ENCODE measurements at places on chromosomes 3 and 15.

- DNase-seq = no peak
Measured at GRCh38 chr15:34700891-34701427, 53.8 kb downstream of the GJD2 start.

DNA sequence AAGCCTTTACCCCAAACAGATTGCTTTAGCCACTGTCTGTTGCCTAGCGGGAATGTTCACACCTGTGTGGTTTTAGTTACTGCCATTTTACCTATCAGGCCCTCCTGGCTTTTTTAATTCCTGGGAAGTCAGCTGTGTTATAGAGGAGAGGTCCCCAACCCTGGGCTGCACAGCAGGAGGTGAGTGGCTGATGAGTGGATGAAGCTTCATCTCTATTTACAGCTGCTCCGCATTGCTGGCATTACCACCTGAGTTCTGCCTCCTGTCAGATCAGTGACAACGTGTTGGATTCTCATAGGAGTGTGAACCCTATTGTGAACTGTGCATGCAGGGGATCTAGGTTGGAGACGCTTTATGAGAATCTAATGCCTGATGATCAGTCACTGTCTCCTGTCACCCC, 127.0 kb downstream of the MBNL1 start:
- DNase-seq = no peak

GRCh38 chr3:68787106-68787626, 145.2 kb downstream of the TAFA4 start:
- DNase-seq = no peak

GRCh38 chr3:107198581-107199181, 178.6 kb upstream of the CCDC54 start:
- DNase-seq = no peak

- no peak for DNase-seq
Measured at GRCh38 chr3:88032245-88032644, 26.6 kb downstream of the CGGBP1 start.

DNA sequence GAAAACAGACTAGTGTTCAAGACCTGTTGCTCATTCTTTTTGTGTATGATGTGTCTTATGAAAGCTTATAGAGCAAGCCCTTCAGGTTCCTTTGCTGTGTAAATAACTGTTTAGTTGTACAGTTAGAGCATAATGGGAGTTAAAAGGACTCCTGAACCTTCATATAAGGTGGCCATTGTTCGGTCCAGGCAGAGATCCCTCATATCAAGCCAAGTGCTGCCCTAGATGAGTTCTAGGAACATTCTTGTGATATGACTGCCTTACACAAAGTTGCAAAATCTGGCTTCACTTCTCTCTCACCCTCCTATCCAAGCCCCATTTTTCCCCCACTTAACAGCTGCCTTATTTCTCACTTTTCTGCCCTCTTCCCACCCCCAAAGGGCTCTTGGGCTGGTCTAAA, 26.9 kb downstream of the GYG1 start:
- DNase-seq = no peak

DNA sequence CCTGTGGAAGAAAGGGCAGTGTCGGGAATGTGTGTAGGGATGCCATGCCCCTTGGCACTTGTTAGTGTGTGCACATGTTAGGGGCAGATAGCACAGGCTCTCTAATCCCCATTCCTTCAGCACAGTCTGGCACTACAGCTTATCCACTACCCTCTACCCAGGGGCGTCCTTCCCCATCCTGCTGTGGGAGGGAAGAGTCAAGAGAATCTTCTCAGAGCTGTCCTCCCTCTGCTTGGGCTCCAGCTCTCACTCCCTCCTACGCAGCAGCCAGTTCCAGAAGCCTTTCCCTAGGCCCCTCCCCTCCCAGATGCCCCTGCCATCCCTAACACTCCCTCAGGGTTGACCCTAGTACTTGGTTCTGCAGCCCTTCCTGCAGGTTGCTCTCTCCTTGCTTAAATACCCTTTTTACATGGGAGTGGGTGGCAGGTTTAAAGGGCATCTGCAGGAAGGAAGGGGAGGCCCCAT, 815 bp upstream of the GRM2 start:
- DNase-seq = no peak

DNA sequence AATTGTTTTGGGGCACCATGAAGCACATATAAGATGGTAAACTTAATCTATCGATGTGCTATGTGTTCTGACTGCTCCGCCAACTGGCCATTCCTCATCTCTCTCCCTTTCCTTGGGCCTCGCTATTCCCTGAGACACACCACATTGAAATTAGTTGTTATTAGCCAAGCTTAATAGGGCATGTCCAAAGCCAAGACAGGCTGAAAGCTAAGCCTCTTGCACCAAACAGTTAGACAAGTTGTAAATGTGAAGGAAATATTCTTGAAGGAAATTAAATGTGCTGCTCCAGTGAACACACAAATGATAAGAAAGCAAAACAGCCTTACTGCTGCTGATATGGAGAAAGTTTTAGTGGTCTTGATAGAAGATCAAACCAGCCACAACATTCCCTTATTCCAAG, 39.3 kb downstream of the C2CD4A start:
- DNase-seq = no peak

DNA sequence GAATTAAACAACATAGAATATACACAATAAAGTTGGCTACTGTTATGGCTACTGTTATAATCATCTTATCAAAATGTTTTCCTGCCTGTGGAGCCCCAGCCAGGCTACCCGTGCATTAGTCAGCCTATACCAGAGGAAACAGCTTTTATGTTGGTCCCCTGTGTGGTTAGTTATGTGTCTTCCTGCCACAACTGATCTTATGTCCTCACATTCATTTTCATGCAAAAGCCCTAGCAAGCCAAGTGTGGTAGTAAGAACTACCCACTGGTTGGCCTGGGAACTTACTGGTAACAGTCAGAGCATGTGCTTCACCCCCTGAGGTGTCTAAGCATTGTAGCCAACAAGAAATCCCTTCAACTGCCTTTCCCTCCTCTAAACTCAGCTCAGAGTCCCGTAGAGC, 21.8 kb downstream of the MGLL start:
- no peak for DNase-seq

- no peak for DNase-seq
Measured at GRCh38 chr3:66435989-66436388, 64.8 kb downstream of the LRIG1 start.

DNA sequence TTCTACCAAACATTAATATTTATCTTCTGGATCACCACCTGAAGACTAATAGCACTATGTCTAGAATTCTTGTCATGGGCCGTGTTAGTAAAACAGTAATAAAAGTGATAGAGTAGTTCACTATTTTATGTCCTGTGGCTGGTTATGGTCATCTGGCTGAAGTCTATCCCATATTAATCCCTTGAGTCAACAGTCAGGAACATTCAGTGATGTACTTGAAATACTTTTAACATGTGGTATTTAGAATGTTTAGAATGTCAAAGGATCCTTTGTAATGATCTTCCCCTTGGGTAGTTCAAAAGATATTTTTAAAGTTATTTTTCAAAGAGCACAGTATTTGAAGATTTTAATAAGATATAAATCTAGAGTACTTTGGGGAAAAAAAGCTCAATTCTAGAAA, 117.0 kb downstream of the MBNL1 start:
- DNase-seq = no peak

DNA sequence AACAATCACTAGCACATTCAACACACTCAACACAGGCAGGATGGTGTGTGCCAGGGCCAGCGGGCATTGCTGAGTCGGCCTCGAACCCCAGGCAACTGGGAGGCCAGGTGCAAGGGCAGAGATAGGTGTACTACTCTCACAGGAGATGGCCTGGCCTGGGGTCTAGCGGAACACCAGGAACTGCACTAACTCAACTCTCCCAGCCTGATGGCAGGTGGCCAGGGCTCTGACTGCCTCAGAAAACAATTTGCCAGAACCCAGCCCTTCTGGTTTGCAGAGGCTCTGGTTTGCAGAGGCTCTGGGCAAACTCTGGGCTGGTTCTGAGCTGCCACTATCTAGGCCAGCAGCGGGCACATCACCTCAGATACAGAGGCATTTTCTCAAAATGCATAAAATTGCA, 229.2 kb upstream of the CHRNA7 start:
- DNase-seq = no peak
